NCI-H2081 treated with DMSO at 0.1 percent for 48 hours (cell line): ENCODE measurements at places on chromosomes 1 and 21.

DNA sequence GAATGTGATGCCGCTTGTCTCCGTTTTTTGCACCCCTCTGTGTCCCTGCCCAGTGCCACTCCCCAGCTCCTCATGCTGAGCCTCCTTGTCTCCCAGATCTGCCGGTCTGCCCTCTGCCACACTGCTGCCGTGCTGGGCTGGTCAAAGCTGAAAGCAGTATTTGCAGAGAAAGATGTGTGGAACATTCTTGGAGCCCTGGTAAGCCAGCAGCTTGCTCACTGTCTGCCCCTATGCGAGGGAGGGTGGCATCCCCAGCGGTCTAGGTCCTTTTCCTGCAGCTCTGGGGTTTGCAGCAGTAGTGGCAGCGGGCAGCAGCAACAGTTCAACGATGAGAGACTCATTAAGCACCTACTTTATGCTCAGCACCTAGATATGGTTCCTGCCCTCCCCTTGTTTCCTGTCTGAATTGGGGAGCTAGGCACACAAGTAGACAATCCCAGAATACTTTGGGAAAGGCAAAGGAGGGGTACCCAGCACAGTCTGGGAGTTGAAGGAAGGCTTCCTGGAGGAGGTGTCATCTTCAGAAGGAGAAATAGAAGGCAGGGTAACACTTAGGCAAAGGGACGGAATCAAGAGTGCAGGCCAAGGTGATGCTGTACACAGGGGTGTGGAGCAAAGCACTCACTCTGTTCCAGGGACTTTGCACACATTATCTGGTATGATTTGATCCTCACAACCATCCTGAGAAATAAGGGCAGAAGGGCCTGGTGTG, 63.1 kb downstream of the KIF21B start:
- no peak for DNase-seq

- DNase-seq = no peak
Measured at GRCh38 chr1:31615414-31615813, 2.1 kb upstream of the HCRTR1 start.

- no peak for DNase-seq
Measured at GRCh38 chr1:54557671-54558355, 9.8 kb downstream of the ACOT11 start.

- DNase-seq = no peak
Measured at GRCh38 chr1:67333603-67334002, 25.9 kb downstream of the IL12RB2 start.

GRCh38 chr1:96365076-96365475, 356.5 kb upstream of the PTBP2 start:
- no peak for DNase-seq

GRCh38 chr1:21089299-21089698, 87.4 kb downstream of the EIF4G3 start:
- no peak for DNase-seq
